Brain microvascular endothelial cell (primary cell): ENCODE measurements at places on chromosomes 1 and 21.

GRCh38 chr21:37364722-37365121 lies 1.9 kb upstream of the DYRK1A start:
- DNase-seq, result no peak

DNA sequence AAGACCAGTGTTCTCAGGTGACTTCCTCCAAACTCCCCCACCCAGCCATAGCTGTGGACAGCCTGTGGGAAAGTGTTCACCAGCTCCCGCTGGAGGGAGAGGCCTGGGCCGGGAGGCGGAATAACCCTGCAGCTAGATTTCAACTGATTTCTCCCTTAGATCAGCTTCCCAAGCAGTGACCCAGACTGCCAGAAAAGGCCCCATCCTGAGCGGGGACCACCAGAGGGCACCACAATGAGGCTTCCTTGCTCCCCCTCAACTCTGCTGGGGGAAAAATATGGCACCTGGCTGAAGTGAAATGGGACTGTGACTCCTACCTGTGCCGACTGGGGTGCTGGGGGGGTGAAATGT lies 50.8 kb downstream of the RHBG start:
- no peak for DNase-seq

GRCh38 chr1:80925130-80925805 lies 875.5 kb upstream of the ADGRL2 start:
- no peak for DNase-seq

DNA sequence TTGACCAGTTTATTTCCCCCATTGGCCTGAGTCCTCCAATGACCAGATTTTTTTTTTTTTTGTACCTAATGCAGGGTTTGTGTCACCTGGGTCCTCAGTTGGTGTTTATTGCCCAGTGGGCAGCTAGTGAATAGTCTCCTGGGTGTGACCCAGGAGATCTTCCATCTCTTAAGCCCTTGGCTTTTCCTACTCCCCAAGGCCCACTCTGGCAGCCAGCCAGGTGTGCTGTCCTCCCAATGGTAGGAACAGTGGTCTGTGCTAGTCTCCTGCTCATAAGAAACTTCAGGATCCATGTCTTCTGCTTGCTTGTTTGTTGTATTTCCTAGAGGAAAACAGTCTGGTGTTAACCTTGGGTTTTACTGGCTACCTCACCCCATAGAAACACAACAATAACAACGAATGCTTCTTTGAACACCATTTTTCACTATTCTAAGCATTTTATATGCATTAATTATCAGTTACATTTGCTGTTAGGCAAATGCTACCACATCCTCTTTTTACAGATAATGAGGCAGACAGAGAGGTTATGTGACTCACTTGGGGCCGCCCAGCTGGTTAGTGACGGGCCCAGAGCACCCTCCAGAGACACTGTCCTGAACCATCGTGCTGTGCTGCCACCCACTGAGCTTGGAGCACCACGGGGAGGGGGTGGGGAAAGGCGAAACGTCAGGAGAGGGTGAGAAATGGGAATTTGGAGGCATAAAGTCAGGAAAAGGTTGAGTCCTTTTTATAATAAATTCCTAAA lies 107.5 kb downstream of the HIVEP3 start:
- peak; percentile 87 for DNase-seq

GRCh38 chr1:3459940-3460671 lies 5.6 kb downstream of the ARHGEF16 start:
- no peak for DNase-seq

DNA sequence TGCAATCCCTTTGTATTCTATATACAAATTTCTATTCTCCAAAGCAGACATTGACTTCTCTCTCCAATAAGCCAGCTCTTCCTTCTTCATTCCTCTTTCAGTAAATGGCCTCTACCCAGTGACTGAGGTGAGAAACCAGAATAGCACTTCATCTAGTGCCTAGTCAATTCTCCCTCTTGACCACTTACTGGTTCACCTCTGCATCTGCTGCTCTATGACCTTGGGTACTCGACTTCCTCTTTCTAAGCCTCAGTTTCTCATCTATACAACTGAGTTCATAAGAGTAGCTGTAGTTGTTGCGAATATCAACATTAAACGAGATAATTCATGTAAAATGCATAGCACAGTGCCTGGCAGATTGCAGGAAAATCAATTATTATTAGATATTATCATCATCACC lies 12.4 kb downstream of the LYST start:
- DNase-seq, result no peak

GRCh38 chr21:41779659-41780058 lies 12.8 kb upstream of the RIPK4 start:
- DNase-seq, result no peak

- no peak for DNase-seq
Observed at GRCh38 chr1:241310451-241310850, 46.6 kb downstream of the RGS7 start.

DNA sequence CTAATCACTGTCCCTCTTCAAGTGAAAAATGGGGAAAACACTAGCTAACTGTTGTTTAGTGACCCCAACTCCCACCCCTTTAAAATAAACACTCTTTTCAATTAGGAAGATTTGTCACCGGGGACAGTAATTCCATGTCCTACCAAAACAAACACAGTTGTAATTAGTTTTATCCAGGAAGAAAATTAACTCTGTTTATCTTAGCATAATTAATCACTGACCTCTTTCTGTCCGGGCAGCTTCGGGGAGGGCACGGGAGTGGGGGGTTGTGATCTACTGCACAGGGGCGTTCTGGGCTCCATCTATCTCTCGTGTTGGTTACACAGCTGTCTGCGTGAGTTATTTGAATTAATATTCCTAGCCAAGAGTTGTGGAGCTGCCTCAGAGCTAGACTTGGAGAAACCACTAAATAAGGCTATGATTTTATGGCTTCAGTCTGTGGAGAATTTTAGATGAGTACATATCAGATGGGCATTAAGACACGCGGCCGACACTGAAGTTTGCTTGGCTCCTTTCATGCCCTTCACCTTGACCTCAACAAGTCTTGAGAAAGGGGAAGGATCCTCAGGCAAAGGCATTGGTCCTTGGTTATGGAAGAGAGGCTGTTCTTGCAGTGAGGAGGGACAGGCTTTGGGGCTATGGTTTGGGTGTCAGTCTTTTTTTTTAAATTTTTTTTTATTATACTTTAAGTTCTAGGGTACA lies 102.0 kb upstream of the TRABD2B start:
- DNase-seq, result no peak

DNA sequence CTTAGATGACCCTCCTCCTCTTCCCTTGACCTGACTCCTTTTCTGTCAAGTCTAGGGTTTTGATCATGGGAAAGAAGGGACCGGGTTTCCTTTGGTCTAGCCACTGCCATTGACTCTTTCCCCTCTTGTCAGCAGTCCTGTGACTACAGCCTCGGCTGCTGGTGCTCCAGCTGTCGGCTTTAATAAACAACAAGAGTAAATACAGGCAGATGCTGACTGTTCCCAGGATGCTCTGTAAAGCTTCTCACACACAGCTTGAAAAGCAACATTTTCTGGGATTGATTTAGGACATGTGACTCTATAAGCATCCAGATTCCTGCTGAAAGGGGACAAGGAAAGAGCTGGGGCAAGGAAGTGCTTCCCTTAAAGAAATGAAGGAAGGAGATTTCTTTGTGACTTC lies 53.5 kb upstream of the CTTNBP2NL start:
- no peak for DNase-seq

- no peak for DNase-seq
Observed at GRCh38 chr21:30567617-30568016, 6.5 kb upstream of the KRTAP19-7 start.

GRCh38 chr1:117760069-117760468 lies 154.2 kb downstream of the TENT5C start:
- DNase-seq, result no peak

DNA sequence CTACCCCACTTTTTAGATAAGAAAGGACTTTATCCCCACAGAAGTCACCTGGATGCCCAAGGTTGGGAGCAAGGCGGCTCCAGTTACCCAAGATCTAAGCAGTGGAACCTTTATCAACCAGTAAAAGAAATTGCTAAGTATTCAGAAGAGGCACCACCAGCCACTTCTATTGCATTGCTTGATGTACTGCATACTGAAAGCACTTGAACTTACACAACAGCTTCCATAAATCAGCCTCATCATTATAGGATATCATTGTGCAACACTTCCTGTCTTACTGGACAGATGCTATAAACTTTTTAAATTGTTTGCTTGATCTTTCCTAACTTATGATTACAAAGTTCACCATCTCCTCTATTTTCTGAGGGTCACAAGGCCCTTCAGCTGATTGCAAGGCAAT lies 642.7 kb upstream of the CXADR start:
- DNase-seq, result no peak

DNA sequence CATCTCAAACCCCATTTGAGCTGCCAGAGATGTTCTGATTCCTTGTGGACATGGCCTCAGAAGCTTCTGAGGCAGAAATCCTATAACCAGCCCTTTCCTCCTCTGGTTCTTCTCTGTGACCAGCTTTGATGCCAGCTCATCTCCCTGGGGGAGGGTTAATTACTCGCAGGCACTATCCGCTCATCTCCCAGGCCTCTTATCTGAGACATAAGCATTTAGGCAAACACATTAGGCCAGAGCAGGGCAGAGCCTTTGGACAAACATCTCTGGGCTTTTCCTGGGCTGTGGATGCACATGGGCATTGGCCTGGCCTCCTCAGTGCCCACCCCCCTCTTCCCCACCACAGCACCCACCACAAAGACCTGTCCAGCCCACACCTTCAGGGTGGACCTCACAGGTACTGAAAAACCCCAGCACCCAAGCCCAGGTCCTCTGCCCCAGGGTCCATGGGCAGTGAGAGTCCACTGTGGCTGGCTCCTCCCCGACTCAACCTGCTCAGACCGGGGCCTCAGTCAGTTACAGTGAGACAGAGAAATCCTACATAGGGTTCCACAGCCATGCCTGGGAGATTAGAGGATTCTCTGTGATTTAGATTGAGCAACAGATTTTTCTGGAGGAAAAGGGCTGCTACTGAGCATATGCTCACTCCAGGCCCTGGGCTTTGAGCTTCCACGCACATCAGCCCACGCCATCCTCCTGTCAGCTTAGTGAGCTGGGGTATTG lies 26.9 kb downstream of the IGSF21 start:
- DNase-seq, result no peak

GRCh38 chr1:9770298-9770697 lies 53.5 kb downstream of the CLSTN1 start:
- DNase-seq, result no peak

DNA sequence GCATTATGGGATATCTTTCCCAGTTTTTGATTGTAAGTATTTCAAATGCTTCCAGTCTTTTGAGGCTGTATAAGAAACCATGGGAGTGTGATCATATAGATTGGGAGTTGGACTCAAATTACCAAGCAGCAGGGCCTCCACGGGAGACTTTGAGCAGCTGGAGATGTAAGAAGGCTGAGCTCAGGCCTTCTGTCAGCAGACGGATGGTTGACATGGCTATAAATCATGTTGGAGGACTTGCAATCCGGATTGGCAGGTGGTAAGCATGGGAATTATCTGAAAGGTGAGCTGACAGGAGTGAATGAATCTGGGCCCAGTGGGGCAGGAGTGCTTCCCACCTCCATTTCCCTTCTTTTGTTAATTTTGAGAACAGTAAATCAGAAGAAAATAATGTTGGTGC lies 83.2 kb upstream of the PPM1J start:
- no peak for DNase-seq

DNA sequence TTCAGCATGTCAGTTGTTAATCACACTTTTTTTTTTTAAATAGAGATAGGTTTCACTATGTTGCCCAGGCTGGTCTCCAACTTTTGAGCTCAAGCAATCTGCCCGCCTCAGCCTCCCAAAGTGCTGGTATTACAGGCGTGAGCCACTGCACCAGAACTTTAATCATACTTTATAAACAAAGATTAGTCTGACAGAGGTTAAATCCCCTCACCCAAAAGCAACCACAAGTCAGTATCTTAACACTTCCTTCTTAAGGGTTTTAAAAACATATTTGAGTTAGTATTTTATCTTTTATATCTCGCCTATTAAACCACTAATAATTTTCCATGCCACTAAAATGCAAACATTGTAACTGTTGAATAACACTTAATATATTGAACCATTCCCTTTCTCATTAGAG lies 70.2 kb downstream of the COP1 start:
- DNase-seq, result no peak

DNA sequence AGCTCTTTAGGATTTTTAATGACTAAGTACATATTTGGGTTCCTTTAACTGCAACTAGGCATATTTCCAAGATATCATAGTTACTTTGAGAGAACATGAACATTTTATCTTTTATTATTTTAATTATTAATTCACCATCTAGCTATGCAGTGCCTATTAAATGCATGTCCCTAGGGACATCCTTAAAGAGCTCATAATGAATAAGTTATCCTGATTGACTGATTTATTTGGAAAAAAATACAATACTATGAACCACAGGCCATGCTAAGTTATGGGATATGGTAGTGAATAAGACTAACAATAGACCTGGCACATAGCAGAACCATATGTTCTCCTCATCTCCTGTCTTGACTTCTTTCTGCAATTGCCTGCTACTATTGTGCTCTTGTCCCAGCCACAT lies 16.4 kb upstream of the C1orf105 start:
- DNase-seq, result no peak

DNA sequence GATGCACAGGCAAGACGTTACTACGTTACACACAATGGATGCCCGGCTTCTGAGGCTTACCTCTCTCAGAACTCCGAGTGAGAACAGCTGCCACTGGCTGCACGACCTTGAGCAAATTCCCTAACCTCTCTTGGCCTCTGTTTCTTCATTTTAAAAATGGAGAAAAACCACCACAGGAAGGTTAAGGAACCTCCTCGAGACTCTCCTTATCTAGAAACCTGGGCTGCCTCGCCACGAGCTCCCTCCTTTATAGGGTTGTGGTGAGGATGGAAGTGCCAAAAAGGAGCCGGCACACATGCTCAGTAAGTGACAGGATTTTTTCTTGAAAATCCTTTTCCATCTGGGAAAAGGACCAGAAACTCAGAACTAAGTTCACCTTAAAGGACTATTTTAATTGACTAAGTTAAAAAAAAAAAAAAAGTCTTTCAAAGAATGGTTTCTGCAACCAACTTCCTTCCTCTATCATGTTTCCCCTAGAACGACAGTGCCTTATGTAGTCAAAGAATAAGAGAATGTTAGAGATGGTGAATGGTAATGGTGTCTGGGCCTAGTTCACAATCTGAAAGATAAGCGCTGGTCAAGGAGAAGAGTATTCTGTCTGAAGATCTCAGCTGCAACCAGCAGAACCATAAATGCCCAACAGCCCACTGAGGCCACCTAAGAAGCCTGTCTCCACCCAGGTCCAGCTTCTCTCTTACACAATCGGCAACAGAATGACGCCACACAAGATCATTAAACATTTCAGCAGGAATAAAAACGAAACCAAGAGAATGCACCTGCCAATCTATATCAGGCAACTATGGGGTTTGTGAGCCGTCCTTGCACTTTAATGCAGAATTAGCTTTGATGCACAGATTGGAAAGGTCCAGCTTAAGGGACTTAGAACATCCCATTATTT lies 64.9 kb downstream of the SLC45A1 start:
- no peak for DNase-seq
